ENCODE measurements at places on chromosomes 5 and 9.

GRCh38 chr9:2798423-2798822 lies 45.5 kb downstream of the PUM3 start:
- peak; percentile 82 for DNase-seq

GRCh38 chr5:2330325-2331130 lies 420.9 kb downstream of the IRX2 start:
- no peak for DNase-seq

- peak; percentile 83 for DNase-seq
These were observed 95.1 kb upstream of the DNAH5 start for GRCh38 chr5:14039576-14039975.

DNA sequence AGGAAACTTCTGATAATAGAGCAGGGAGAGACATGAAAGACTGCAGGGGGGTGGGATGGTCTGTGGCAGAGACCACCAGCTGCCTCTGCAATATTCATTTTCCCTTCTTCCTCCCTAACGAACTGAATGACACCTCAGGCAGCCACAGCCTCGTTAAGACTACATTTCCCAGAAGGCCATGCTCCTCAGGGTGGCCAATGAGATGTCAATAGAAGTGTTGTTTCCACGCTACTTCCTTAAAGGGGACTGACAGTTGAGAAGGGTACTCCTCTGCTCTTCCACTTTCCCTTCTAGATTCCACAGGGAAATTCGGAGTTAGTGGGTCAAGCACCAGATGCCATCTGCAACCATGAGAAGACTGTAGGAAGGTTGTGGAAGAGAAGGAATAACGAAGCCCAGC lies 52.0 kb upstream of the DAPK1 start:
- peak; percentile 26 for DNase-seq

GRCh38 chr9:3497857-3498256 lies 27.9 kb downstream of the RFX3 start:
- DNase-seq = no peak

DNA sequence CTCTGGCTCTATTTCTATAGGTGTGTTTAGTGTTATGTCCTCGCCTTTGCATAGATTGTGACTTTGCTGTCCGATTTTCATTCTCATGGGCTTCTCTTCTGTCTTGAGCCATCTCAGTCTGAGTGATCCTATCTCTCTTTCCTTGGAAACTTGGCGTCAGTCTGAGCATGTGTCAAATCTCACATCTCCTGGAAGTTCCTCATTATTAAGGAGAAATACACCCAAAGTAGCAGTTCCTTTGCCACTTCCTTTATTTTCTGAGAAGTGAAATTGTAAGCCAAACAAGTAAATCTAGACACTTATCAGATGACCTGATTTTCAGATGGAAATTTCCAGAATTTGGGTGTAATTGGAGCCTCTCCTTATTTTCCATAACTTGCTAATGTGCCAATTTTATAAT lies 126.9 kb upstream of the ANKH start:
- no peak for DNase-seq

GRCh38 chr5:68287976-68288706 lies 72.6 kb downstream of the PIK3R1 start:
- peak; percentile 78 for DNase-seq

- DNase-seq = no peak
These were observed 25.7 kb downstream of the SARDH start for GRCh38 chr9:133712221-133713100.

GRCh38 chr5:58266402-58266801 lies 193.5 kb downstream of the PLK2 start:
- DNase-seq = no peak

- no peak for DNase-seq
These were observed at the start of gene FCN1 for GRCh38 chr9:134917431-134918373. Gene FCN1 (minus strand): TSS chr9:134917912. CDS start chr9:134917871, 41 bp downstream.

All from EH (cell line).